ENCODE measurements at places on chromosomes 2 and 18. TPM values are rescaled to one million over a fixed set of nuclear protein-coding genes. Genes with fewer than 3 reads are reported as not detected.
A peak's percentile ranks its signal among the peaks of the same experiment; 100 is the strongest.

Gene PMAIP1
- total RNA-seq: 1.1 TPM

Gene FOXD4L1
- not detected for total RNA-seq

Gene TNFAIP6
- total RNA-seq: 5.3 TPM

Gene CD226
- total RNA-seq: 2.1 TPM

Gene FAM237A
- total RNA-seq: not detected

Gene LHCGR
- total RNA-seq: 0.64 TPM

Gene IAH1
- 84.7 TPM for total RNA-seq

Gene RBMS1
- total RNA-seq: 81.3 TPM

Gene MTHFD2
- 56.7 TPM for total RNA-seq

Gene CYP1B1
- 32.9 TPM for total RNA-seq

Gene RAB17
- 43.9 TPM for total RNA-seq

Gene FMNL2
- total RNA-seq: 36.1 TPM

Gene EPB41L5
- total RNA-seq: 57.8 TPM

GRCh38 chr2:3725458-3726250, 22.3 kb downstream of the DCDC2C start:
- DNase-seq: no peak

- no peak for DNase-seq
These were observed 90.3 kb downstream of the MAPRE2 start for GRCh38 chr18:35131387-35132020.

DNA sequence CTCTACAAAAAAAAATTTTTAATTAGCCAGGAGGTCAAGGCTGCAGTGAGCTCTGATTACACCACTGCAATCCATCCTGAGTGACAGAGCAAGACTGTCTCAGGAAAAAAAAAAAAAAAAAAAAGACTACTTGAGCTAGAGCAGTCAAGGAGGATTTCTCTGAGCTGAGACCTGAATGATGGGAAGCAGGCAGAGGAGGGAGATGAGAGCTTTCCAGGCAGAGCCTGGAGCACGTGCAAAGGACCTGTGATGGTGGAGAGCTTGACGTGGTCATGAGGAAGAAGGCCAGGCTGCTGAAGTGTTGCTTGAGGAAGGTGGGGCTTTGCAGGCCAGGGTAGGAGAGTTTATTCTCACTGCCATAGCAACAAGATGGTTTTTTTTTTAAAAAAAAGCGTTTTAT, 51.9 kb upstream of the POMC start:
- DNase-seq: no peak

GRCh38 chr18:73728657-73729056, 419.0 kb downstream of the FBXO15 start:
- DNase-seq: no peak

DNA sequence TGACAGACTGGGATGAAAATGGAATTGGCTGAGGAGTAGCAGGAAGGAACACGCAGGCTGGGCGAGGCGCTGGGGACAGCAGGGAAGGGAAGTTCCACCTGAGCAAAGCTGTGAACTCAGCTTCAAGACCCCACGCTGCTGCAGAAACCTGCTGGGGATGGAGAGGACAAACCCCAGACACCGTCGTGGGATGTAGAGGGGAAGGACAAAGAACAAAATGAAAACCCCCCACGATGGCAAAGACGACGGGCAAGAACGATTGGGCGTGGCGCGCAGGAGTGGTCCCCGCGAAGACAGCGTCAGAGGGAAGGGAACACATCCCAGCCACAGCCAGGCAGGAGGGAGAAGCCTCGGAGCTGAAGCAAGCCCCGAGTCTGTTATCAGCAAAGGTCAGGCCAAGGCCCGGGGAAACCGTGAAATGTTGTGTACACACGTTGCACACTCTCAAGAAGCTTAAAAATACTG, 222.9 kb downstream of the NDUFA10 start:
- no peak for DNase-seq

DNA sequence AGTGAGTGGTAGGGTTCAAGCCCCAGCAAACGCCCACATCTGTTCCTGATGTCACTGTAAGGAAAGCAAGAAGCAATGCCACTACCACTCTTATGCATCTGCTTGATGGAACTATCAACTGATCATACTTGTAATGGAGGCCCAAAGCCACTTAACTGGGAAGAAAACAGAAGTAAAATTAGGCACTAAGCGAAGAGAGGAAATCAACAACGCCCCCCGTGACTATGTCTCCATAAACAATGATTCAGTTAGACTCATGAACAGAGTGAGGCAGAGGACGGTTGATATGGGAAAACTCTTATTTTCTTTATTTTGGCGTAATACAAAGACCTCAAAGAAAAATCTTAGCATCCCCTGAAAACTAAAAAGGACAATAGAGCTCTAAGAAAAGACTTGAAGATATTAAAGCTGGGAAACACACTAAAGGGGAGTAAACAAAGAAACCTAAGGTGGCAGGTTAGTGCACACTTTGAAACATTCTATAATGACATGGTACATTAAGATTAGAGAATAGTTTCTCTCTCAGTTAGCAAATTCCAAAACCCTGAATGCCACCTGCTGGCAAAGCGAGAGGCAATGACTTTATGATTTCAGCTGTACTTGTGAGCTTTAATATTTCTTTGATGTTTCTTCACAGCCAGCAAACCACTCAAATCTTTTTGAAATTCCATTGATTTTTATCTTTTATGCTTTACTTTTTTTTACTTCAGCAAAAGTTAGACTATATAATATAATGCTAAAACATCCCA, 86.5 kb downstream of the LRP2 start:
- no peak for DNase-seq

GRCh38 chr2:41782306-41783158, 265.3 kb upstream of the PKDCC start:
- no peak for DNase-seq

GRCh38 chr18:47999801-48000248, 69.4 kb upstream of the SMAD2 start:
- no peak for DNase-seq

DNA sequence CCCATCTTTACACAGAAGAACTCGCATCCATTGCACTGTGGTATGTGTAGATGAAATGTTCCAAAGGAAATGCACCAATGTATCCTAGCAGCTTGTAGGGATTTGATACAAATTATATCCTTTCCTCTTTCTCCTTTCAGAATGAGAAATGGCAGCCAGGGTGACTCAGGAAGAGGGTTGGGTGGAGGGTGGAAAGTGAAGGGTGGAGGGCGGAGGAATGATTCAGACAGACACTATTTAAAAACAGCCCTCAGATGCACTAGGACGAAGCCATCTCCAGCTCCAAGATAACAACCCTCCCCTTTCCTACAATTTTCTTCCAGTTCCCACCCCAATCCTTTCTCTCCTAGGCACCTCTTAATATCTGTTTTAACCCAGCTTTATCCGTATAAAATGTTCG, 96.2 kb upstream of the STK39 start:
- DNase-seq: no peak

DNA sequence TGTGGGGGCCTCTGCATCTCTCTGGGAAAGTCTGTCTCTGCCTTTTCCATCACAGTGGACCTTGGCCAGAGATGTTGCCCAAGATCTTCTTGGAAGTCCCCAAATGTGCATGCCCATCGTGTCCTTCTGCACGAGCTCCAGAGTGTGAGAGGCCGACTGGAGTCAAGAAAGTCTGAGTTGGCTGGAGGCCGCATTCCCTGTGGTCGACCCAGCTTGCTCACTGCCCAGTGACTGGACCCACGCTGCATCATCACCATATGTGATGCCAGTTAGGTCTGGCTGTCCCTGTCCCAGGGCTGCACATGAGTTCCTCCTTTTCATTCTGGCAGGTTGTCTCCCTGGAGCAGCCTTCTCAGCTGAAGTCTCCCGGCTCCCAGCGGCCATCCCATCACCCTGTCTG, 93.8 kb downstream of the ARL4C start:
- DNase-seq: no peak

- no peak for DNase-seq
These were observed 247.8 kb downstream of the DOK6 start for GRCh38 chr18:69648486-69648885.

- DNase-seq: peak; percentile 55
These were observed 18.3 kb upstream of the ARHGAP15 start for GRCh38 chr2:143110758-143111428.

GRCh38 chr2:11683476-11683875, 13.5 kb upstream of the NTSR2 start:
- DNase-seq: no peak

- DNase-seq: peak; percentile 15
These were observed 12.9 kb upstream of the ANKRD53 start for GRCh38 chr2:70965506-70965905.

DNA sequence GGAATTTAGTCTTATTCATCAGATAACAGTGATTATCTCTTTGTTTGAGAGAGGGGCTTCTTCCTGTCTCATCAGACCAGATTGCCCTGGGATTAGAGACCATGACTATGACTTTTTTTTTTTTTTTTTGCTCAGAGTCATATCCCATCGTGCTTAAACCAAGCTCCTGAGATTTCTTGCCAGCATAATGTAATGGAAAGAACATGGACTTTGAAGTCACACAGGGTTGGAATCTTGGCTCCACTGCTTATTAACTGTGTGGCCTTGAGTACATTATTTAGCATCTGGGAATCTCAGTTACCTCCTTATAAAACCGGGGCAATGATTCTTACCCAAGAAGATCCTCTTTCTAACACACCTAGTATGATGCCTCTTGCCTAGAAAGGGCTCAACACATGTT, 268.3 kb downstream of the DYSF start:
- no peak for DNase-seq

GRCh38 chr18:58359218-58359617, 269.7 kb downstream of the ALPK2 start:
- no peak for DNase-seq

GRCh38 chr2:29114586-29114945, 649 bp upstream of the CLIP4 start:
- DNase-seq: peak; percentile 44

DNA sequence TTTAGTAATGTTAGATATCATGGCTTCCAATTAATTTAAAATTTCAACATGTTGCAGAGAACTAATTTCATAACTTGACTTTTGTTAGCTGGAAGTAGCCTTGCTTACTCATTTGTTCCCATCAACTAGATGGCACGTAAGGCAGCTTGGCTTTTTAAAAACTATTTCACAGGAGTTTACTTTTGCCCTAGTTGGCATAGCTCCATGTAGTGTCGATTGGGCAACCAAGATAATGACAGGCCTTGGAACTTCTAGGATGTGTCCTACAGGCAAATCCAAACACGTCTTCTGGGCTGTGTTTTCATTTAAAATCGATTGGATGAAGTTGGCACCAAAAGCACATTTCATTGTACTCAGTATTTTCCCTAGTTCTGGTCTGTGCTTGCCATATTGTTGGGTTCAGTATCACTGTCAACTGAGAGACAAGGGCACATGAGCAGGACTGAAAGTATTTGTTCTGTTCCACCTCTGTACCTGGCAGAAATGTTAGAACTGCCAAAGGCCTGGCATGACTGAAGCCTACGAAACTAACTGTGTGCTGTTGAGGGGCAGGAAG, 29.4 kb downstream of the HADHB start:
- peak; percentile 53 for DNase-seq

- no peak for DNase-seq
These were observed 43.4 kb upstream of the DNAJC10 start for GRCh38 chr2:182672466-182673165.

DNA sequence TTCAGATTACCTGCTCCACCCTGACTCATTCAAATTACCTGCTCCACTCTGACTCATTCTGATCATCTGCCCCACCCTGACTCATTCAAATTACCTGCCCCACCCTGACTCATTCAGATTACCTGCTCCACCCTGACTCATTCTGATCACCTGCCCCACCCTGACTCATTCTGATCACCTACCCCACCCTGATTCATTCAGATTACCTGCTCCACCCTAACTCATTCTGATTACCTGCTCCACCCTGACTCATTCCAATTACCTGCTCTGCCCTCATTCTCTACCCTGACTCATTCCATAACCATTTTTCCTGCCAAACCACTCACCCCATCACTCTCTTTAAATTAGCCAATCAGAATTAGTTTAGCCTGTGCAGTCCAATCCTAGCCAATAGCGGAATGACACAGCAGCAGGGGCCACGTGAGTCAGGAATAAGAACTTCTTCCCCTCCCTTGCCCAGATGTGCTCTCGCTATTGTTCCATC, 26.2 kb downstream of the CFAP53 start:
- DNase-seq: no peak

DNA sequence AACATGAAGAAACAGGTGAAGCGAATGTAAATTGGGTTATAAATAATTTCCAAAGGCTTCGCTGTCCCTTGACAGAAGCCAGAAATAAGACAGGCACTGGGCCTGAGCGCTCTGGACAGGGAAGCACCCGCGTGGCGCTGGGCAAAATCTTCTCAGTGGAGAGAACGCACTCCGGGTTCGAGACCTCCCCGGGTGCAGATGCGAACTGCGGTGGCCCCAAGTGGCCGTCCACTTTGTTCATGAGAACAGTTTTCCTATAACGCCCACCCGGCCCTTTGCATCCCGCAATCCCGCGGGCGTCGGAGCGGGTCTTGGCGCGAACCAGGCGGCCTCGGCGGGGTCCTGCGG, 651 bp upstream of the DPYSL5 start:
- DNase-seq: no peak
